ENCODE measurements at places on chromosomes 3 and 15.

DNA sequence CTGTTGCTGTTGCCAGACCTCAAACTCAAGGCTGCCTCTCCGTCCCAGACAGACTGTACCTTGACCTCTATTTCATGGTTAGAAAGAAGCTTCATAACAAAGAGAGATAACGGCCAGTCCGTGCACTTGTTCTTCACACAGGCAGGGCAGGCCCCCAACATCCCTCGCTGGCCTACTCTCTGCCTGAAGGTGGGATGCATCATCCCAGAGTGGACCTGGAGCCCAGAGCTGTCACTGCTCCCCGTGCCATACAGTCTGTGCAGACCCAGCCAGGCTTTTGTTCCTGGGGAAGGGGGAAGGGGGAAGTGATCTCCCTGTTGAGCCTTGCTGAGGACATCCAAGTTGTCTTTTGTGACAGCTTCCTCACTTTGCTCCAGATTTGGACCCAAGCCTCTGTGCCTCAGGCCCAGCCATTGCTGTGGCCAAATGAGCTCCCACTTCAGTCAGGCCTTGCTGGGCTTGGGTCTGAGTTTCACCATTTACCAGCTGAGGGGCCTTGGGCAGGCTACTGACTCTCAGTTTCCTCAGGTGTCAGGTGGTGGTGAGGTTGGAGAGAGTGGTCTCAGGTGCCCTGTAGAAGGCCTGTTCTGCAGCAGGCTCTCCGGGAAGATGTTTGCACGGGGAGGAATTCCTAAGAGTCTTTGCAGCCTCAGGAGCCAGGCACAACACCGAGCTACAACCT is 141.6 kb downstream of the DNAJB8 start:
- no peak for DNase-seq

- DNase-seq: no peak
Measured at GRCh38 chr3:140006331-140006730, 71.3 kb downstream of the CLSTN2 start.

DNA sequence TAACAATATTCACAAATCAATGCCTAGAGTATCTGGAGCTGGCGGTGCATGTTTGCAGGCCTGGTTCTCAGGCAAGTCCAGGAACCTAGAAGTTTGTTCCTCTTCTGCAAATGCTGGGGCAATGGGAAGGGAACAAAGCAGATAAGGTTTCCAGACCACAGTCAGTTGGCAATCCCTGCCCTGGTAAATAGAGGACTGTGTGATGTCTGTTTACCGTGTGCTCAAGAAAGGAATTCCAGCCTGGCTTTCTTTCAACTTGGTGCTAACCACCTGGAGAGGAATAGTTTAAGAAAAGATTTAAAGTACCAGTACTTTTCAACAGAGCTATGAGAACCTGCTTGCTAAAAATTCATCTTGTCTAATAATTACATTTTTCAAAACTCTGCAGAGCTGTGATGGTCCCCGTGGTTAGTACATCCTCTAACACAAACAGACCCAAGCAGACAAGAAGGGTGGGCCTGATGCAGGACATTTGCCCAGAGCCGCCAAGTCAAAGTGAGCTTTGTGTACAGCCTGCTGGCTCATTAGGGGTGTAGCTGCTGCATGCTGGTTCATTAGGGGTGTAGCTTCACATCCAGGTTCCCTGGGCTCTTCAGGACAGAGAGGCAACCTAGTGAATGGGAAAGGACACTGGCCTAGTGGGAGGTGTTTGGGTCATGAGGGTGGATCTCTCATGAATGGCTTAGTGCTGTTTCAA is 220.5 kb downstream of the SQOR start:
- DNase-seq: no peak

DNA sequence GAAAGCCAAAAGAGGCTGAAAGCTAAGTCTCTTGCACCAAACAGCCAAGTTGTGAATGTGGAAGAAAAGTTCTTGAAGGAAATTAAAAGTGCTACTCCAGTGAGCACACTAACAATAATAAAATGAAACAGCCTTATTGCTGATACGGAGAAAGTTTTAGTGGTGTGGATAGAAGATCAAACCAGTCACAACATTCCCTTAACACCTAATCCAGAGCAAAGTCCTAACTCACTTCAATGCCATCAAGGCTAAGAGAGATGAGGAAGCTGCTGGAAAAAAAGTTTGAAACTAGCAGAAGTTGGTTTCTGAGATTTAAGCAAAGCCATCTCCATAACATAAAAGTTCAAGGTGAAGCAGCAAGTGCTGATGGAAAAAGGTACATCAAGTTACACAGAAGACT is 288.8 kb upstream of the RARB start:
- no peak for DNase-seq

DNA sequence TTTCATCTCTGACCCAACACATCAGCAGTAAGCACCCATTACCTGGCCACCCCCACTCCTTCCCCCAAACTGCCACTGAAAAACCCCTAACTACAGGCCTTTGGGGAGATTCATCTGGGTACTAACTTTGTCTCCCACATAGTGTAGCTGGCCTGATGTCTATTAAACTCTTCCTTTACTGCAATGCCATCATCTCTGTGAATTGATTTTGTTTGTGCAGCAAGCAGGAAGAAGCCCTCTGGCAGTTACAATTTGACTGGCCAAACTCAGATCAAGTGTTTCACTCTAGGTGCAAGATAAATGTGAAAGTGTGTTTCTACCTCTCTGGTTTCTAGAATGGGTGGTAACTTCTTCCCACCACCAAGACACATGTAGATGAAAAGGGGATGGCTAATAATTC is 26.7 kb upstream of the OR5K4 start:
- DNase-seq: no peak

DNA sequence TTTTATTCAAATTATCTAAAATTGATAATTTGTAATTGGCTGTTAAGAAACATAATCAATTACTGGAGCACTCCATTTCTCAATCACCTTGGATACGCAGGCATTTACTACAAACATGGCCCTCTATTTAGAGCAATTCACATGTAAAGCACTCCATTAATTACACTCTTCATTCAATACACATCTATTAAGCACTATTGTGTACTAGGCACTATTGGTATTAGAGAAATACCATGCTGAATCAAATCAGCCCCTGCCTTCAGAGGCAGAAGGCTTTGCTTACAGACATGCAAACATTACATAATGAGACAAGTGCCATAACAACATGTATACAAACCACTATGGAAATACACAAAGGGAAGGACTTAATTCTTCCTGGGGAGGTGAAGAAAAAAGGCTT is 69.1 kb downstream of the PEAK1 start:
- DNase-seq: no peak

GRCh38 chr15:95017666-95018328 is 786.4 kb downstream of the MCTP2 start:
- no peak for DNase-seq

GRCh38 chr3:184382326-184383032 is 2.6 kb downstream of the CHRD start:
- no peak for DNase-seq
